ENCODE measurements at places on chromosomes 5 and 9.

- no peak for DNase-seq
Observed at GRCh38 chr5:109196823-109197160, 213.0 kb downstream of the PJA2 start.

GRCh38 chr9:79196606-79197005 is 375.2 kb upstream of the TLE4 start:
- peak; percentile 67 for DNase-seq

DNA sequence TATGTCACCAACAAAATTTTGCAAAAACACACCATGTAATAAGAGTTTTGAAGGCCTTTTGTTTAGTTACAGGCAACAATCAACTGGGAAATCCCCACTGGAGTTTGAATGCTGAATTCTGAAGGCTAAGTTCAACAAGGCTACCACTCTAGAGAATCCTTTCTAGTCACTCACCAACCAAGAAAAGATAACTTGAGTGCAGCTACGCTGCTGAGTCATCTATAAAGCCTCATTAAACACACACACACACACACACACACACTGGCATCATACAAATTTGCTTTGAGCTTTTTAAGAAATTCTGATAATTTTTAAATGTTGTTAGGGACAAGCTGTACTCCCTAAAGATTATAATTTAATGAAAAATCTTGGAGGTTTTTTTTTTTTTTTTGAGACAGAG is 219.6 kb downstream of the DENND1A start:
- peak; percentile 74 for DNase-seq

DNA sequence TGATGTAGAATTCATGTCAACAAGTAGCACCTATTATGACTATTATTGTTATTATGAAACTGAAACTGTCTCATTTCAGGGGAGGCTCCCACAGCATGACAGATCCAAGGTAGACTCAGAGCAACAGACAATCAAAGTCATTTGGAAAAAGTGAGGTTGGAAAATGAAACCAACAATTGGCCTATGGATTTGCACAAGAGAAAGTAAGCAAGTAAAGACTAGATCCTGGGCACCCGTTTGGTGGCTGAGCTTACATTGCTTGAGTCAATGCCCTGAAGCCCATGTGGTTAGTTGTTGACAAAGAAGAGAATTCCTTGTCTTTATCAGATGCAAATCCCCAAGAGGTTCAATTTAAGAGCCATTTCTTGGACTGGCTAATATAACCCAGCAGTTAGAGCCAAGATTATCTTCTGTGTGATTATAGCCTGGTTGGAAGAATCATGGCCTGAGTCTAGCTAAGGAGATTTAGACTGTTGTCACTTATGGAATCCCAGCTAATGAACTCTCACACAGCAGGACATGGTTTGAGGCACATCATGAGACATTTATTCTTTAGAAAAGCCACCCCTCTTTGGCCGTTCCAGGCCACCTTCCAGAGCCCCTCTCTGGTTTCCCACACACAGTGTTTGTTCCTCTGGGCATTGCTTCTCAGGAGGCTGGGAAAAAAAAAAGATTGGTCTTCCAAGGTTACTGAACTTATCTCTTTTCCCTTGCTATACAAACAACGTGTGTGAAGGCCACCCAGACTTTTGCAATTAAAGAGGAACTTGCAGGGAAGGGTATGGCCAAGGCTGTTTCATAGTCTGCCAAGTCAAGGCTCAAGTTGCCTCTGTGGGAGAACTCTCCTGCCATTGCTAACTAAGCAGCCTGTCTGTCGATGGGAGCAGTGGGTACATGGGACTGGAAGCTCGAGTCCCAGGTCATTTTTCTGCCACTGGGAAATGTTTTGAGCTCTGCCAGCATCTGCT is 399.5 kb downstream of the ENC1 start:
- DNase-seq: peak; percentile 40

GRCh38 chr5:174707671-174708070 is 16.7 kb upstream of the MSX2 start:
- no peak for DNase-seq

- DNase-seq: peak; percentile 70
Observed at GRCh38 chr5:149268928-149269557, 2.6 kb upstream of the AFAP1L1 start.

Measured in GM23248 (cell line).